NCI-H226 (cell line): ENCODE measurements at places on chromosomes 7 and 10.

DNA sequence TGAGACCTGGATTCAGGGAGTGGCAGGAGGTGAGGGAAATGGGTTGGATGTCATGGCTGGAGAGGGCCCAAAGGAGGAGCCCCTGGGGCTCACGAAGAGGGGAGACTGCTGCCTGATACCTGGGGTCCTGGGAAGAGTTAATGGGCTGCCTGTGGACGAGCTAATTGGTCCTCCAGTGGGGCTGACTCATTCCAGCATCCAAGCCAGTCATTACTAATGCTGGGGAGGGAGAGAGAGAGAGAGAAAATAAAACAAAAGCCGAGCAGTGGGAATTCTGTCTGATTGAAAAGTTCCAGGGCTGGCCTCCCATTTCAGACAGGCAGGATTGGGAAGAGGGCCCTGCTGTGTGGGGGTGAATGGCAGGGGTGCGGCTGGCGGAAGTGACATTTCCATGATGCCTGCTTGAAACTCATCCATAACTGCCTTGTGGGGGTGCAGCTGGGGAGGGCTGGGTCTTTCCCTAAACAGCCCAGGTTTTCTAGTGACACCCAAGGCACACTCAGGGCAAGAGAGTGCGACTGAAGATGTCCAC lies 297.8 kb downstream of the RPS24 start:
- no peak for DNase-seq

DNA sequence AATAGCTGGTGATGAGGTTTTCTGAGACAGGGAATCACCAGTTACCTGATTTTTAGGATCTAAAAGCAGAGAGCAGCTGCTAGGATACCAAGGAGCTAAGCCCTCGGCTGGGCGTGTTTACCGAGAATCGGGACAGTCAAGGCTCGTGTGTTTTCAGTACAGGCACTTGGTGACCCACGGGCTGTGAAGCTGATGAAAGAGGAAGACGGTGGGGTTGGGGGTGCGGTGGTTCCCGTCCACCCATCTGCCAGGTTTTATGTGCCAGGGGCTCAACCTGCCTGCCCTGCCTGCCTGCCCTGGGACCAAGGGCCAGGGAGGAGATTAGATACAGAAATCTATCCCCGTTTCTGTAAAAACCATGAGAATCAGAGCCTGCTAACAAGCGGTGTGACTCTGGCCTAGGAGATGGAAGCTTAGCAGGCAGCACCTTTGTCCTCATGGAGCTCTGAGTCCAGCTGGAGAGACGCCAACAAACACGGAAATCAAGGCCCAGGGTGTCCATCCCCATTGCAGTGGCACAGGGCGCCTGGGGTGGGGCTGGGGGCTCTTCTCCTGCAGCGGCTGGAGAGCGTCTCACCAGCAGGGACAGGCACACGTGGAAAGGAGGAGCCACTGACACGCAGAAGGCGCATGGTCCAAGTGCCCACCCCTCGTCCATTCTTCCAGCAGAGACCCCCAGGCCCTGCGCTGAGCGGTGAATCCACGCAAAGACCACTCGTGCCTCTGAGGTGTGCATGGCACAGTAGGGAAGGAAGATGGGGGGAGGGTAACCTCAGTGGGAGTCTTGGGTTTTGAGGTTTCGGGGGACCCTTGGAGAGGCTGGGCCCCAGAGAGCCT lies 265.0 kb upstream of the TCERG1L start:
- DNase-seq = no peak

DNA sequence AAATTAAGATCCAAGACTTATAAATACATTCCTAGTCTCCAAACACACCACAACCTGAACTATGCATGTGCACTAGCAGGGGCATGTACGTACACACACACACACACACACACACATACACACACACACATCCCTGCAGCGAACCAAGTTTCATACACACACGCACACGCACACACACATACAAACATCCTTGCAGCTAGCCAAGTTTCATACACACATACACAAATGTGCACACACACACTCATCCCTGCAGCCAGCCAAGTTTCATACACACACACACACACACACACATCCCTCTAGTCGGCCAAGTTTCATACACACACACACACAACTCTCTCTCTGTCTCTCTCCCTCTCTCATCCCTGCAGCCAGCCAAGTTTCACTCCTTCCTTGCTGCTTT lies 82.7 kb upstream of the WIPF3 start:
- DNase-seq = peak; percentile 49

DNA sequence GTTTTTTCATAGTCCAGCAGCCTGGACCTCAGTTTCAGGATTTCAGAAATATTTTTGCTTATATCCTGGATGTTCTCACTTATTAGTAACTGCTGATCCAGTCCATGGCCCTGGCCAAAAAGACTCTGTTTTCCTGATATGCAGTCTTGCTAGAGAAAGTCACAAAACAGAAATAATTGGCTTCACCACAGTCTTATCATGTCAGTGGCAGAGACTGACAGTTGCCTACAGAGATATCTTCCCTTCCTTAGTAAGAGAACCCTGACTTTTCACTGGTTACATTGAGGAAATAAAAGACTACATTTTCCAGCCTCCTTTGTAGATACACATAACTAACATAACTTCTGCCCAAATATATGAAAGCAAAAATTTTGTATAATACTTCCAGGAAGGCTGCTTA lies 56.6 kb downstream of the AHR start:
- DNase-seq = no peak

- DNase-seq = peak; percentile 92
These were observed 234.5 kb downstream of the AHR start for GRCh38 chr7:17532861-17533404.

GRCh38 chr7:117171106-117171505 lies 151.8 kb downstream of the WNT2 start:
- no peak for DNase-seq

DNA sequence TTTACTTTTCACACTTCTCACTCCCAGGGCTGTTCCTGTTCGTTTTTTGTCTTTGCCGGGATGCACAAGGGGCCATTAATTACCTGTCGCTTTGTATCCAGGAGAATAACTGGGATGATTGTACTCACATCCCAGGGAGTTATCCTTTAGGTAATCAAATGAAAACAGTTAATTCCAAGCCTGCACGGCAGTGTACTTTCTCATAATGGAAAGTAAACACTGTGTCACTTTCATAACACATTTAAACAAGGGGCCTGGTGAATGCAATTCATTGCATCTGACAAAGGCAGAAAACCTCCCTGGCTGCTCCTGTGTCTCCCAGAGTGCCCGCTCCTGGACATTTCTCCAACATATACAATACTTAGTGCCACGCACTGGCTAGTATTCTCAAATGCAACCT lies 138.7 kb upstream of the CELF2 start:
- no peak for DNase-seq

GRCh38 chr10:111360260-111360925 lies 283.6 kb downstream of the ADRA2A start:
- no peak for DNase-seq

DNA sequence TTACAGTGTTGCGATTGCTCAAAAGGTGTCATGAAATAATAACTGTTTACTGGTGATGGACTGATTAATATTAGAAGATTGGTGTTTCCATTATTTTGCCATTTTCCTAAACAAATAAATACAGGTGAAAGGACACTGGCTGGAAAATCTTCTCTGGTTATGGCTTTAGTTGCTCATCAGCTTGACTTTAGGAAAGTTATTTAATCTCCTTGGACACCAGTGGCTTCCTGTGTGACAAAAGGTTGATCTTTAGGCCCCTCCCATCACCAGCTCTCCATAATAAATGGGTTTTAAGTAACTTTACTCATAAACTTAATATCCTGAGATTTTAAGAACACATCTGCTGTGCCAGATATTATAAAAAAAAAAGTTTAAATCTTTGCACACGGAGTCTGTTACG lies 737 bp downstream of the CABCOCO1 start:
- no peak for DNase-seq

DNA sequence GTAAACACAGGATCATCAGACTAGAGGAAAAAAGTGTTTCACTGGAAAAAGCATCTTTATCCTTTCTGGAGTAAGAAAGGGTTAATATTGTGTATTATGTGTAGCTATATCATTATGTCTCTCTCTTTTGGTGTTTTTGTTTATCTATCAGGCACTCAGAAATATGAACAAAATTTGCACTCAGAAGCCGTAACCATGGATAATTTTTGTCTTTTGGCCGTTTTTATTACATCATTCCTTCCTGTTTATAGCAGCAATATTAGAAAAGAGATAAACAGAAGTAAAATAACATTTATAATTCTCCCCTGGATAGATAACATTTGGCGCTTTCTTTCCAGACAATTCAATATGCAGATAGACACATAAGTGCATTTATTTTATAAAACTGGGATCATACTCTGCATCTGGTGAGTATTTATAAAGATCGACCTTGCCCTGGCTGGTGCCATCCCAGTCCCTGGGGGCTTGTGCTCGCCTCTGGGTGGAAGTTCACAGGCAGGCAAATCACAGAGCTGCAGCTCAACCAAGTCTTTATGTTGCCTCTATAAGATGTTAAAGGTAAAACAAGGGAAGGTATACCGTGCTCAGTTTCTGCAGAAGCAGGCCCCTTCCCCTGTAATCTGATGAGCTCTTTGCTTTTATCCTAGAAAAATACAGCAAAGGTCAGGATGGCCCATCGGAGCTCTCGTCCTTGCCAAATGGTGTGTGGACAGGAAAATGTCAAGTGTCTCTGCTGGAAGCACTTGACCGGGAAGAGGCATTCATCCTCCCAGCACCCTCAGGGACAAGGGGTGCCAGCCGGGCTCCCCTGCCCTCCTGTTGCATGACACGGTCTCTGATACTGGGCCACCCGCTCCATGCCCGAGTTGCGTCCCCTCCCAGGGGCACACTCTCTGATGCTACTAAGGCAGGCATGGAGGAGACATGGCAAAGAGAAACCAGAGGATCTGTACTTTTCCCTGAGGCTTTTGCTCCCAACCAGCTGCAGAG lies 43.9 kb downstream of the PYROXD2 start:
- no peak for DNase-seq

DNA sequence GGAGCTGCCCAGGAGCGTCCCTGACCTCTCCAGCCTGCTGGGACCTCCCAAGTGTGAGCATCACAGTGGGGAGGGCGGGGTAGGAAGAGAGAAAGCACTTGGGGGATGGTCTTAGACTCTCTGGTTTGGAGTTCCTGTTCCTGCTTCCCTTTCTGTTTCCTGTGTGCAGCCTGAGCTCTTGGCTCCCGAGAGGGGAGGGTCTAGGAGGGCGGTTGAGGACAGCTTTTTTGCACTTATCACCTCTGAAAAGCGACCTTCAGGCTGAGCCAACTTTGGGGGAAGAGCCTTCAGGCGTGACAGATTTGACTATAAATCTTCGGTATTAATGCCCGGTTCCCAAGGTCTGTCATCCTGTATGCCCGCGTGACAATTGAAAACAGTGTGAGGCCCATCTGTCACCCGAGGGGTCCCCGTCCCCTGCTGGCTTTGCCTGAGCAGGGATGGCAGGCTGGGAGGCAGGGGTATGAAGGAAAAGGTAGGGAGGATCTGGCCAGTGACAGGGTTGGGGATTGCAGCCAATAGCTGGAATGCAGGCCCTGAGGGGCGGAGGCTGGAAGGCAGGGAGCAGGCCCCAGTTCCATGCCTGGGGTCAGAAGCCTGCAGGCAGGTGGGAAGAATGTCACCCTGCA lies 78.6 kb downstream of the CDH23 start:
- no peak for DNase-seq

GRCh38 chr7:164882-165660 lies 27.3 kb upstream of the FAM20C start:
- no peak for DNase-seq

DNA sequence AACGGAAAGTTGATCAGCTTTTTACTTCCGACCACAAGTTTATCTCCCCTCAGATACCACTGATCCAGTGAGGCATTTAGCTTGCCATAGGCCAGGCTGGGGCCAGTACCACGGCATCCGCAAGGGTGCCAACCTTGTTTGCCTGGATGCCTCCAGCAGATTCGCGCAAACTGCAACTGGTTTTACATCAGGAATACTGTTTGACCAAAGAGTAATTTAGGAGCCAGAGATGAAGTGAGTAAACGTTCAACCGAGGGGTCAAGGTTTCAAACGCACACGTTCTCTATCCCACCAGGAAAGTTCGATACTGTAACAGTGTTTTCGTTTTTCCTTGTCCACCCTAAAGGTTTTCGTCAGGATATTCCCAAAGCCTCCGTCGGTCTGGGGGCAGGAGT lies 266 bp upstream of the MDFIC start:
- no peak for DNase-seq

DNA sequence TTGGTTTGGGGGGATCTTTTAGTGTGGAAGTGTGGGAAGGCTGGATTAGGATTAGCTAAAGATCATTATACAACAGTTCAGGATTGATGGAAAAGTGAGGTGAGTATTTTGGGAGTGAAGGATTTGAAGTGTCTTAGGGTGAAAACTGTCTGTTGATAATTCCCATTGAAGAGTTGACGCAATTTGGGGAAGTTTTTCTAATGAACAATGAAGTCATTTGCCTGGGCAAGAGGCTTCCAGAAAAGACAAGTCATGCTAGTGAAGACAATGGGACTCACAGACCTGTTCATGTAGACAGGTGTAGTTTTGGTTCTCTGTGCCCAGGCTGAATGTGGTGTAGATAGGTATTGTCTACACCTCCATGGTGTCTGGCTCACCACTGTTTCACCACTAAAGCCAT lies 194.3 kb upstream of the GPR26 start:
- no peak for DNase-seq

DNA sequence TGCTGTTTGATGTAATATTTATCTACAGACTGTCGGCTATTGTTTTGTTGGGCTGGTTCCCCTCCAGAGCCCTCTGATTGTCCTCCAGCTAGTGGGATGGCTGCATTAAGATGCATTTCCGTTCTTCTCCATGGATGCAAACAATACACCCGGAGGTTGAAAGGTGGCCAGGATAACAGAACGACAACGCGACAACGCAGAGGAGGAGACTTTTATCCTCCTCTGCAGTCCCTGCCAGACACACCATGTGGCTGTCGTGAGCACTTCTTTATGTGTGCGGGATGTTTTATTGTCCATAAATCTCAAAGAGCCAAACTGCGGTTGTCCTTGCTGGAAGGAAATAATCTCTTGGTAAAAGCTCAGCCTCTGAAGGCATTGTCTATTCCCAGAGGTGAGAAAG lies 39.1 kb upstream of the TCERG1L start:
- no peak for DNase-seq

- peak; percentile 24 for DNase-seq
These were observed 229.6 kb downstream of the BAMBI start for GRCh38 chr10:28906934-28907333.

GRCh38 chr10:80760914-80761371 lies 223.2 kb downstream of the SH2D4B start:
- no peak for DNase-seq

DNA sequence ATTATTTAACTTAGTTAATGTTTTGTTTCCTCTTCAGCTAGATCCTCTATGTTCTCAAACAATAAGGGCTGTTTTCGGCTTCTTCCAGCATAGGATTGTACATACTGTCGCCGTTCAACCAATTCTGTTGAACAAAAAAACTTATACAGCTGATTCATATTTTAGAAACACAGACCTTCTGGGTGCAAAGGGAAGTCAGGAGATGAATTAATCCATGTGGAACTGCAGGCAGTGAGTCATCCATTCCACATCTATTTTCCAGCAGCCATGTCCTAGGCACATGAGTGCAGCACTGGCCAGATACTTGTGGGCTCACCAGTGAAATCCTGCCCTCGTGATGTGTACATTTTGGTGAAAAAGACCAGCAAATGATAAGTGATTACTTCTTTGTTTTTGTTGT lies 163.2 kb downstream of the JAZF1 start:
- DNase-seq = peak; percentile 57

- no peak for DNase-seq
These were observed 9.4 kb downstream of the PRSS58 start for GRCh38 chr7:142248166-142249160.

- peak; percentile 22 for DNase-seq
These were observed 9.3 kb downstream of the RBM33 start for GRCh38 chr7:155653803-155654202.

- no peak for DNase-seq
These were observed 118.3 kb downstream of the KLF6 start for GRCh38 chr10:3666525-3667302.
